Activated naive CD8-positive, alpha-beta T cell treated with anti-CD3 and anti-CD28 coated beads for 36 hours (primary cell): ENCODE measurements at places on chromosomes 2 and 18. TPM values are rescaled to one million over a fixed set of nuclear protein-coding genes. Genes with fewer than 3 reads are reported as not detected.

DNA sequence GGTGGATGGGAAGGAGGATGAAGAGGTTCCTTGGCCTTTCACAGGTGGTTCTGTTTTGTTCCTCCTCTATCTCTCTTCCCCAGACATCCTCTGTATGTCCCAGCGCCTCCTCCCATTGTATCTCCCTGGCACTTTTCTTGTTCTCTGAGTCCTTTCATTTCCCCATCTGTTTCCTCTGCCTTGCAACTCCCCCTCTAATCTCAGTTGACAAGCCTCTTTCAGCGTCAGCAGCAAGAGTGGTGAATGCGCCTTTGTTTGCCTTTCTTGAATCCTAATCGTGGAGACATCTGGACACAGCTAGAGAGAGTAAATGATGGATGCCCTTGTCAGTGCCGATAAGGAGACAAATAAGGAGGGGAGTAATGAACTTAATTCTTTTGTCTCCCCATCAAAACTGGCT is 167.0 kb downstream of the NDUFA10 start:
- DNase-seq = no peak

The RAD51AP2 gene
- total RNA-seq = not detected

The SDC1 gene
- total RNA-seq = 0.36 TPM

The TCF7L1 gene
- 0.06 TPM for total RNA-seq

DNA sequence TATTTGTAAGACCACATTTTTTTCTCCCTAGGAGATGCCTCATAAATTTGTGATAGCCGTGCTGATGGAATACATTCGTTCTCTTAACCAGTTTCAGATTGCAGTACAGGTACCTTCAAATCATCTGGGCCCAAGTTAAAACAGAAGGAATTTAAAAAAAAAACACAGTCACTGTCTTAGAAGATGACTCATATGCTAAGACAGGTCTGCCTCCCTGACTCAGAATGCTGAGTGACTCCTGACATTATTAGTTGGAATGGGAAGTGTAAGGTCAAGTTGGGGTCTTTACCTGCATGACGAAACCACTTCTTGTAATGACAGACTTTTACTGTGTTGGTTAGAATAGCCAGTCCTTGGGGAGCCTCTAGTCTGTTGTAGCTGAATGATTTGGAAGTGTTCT is 26.3 kb downstream of the RMC1 start:
- DNase-seq = no peak

- no peak for DNase-seq
These were observed 102.3 kb upstream of the CD302 start for GRCh38 chr2:159900343-159900742.

- no peak for DNase-seq
These were observed 69.1 kb upstream of the DNAJC10 start for GRCh38 chr2:182646763-182647498.

The TBR1 gene
- total RNA-seq = not detected

DNA sequence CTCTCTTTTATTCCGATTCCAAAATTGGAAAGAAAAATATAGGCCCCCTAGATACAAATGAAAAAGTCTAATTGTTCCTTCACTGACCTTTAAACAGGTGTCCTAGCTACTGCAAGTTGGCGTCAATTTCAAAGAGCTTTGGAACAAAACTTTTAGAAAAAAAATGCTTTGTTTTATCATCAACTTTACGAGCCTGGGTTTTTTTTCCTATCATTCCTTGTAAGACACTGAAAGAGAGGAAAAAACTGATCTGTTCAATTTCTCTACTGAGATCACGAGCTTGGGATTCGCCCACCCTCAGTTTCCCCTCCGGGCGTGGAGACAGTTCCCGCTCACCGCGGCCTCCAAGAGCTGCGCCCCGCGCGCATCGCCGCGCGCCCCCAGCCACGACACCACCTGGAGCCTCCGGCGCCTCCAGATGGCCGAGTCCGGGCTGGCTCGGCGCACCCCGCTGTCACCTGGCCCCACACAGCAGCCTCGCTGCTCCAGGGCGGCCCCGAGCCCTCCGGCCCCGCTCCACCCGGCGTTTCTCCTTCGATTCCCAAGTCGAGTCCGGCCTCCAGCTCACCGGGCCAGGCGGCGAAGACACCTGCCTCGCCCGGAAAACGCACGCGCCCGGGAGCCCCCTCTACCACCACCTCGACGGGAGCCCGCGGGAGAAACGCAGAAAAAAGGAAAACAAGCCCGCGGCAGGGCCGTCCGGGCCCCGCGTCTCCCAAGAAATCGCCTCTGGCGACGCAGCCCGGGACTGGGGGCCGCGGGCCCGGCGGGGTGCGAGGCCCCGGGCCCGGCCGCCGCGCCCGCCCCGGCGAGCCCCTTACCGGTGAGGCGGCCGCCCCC is 656 bp downstream of the TBC1D8 start:
- peak; percentile 22 for DNase-seq

GRCh38 chr18:62634979-62635630 is 80.2 kb upstream of the PHLPP1 start:
- DNase-seq = no peak

The CHRND gene
- not detected for total RNA-seq

The NAGK gene
- 55.6 TPM for total RNA-seq

GRCh38 chr2:16693854-16694253 is 28.2 kb upstream of the CYRIA start:
- DNase-seq = no peak

The TRIM43 gene
- total RNA-seq = not detected

The MOGAT1 gene
- not detected for total RNA-seq

The PAX3 gene
- total RNA-seq = not detected

The KIAA2012 gene
- total RNA-seq = not detected

The SETBP1 gene
- total RNA-seq = 3.8 TPM

The TEX44 gene
- total RNA-seq = not detected

The SERPINB3 gene
- total RNA-seq = not detected

DNA sequence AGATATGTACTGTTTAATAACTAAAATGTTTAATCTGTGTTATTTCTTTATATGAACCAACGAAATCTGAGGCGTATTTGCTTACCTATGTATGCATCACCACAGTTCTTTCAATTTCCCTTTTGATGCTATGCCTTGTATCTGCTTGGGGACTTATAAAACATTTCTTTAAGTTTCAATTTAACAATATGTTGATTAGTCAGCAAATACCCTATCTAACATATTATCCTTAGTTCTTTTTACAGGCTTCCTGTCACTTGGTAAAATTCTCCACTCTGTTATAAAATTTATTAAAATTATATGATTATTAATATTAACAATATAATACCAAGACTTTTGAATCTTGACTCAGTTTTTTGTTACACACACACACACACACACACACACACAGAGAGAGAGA is 174.3 kb downstream of the CPS1 start:
- DNase-seq = no peak

- DNase-seq = peak; percentile 33
These were observed 233.7 kb downstream of the METTL4 start for GRCh38 chr18:2337552-2338141.
